MCF 10A (cell line): ENCODE measurements at places on chromosomes 2 and 18. TPM values are rescaled to one million over a fixed set of nuclear protein-coding genes. Genes with fewer than 3 reads are reported as not detected.

The DNAJC5G gene
- not detected in 2 replicates for total RNA-seq

DNA sequence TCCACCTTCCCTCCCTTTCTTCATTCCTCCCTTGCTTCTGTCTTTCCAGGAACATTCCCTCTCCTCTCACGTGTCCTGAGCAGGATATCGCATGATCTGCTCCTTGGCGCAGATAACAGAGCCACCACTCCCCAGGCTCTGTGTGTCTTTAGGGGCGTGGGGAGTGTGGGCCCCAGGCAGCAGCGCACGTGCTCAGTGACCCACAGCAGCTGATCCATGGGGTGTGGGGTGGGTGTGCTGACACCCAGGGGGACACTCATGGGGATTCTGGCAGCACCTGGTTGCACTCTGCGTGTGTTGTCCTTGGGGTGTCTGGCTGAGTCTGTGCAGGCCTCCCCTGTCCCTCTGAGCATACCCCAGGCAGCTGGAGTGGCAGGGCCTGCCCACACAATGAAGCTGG, 9.9 kb upstream of the FOSL2 start:
- DNase-seq = no peak

DNA sequence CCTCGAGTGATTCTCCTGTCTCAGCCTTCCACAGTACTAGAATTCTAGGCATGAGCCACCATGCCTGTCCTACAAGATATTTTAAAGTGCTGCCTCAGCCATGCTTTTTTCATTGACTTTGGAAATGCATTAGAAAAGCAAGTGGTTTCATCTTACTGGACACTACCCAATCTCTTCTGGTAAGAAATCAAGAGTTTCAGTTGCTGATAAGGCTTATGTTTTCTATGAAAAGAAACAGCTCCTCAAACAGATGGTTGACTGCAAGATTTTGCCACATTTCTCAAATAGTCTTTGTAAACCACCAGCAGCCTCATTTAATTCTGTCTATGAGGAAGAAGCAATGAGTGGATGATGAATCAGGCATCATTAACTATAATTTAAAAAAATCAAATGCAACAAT, 264.5 kb upstream of the LRP1B start:
- no peak for DNase-seq

The SYT4 gene
- not detected in 2 replicates for total RNA-seq

GRCh38 chr18:49177812-49178211, 227.0 kb upstream of the SMAD7 start:
- DNase-seq = peak; percentile 30

- no peak for DNase-seq
These were observed 91.3 kb upstream of the RAB27B start for GRCh38 chr18:54736981-54737380.

DNA sequence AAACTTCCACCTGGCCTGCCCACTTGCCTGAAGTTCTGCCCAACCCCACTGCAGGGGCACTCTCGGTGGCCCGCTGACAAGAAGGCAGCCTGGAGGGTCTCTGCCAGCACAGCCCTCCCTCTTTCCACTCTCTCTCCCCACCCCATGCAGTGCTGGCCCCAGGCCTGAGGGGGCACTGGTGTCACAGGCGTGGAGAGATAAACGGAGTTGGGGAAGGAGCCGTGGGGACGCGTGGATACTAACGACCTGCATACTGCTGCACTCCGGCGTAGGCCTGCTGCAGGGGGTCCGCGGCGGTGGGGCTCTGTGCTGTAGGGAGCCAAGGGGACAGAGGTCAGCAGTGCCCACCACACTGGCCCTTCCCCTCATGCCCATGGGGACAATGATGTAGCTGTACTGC, 299.3 kb downstream of the CELF4 start:
- DNase-seq = no peak

DNA sequence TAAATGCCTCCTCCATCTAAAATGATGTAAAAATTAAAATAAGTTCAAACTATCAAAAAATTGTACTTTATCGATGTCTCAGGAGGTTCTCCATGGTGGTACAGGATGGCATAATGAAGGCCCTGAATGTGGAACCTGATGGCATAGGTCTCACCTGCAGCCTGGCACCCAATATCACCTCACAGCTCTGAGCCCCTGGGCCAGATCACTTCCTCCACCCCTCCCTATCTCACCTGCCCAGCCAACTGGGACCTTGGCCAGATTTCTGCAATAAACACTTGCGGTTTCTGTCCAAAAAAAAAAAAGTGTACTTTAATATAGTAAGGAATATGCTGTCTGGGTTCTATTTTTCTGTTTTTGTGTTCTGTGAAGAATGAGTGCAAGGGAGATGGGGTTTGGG, 6.7 kb upstream of the RBM45 start:
- DNase-seq = peak; percentile 50

The CLEC4F gene
- not detected in 2 replicates for total RNA-seq

The MAPRE3 gene
- total RNA-seq = 18.0 and 26.0 TPM in 2 replicates

GRCh38 chr2:142885543-142885942, 8.1 kb downstream of the KYNU start:
- DNase-seq = no peak

- peak; percentile 42 for DNase-seq
These were observed 7.7 kb downstream of the FBXO15 start for GRCh38 chr18:74139888-74140287.
